Lower leg skin (tissue), 4 donors: ENCODE measurements at places on chromosomes 16 and 17. TPM values are rescaled to one million over a fixed set of nuclear protein-coding genes. Genes with fewer than 3 reads are reported as not detected.
A peak's percentile ranks its signal among the peaks of the same experiment; 100 is the strongest.

Gene COPZ2
- total RNA-seq: 13.6 TPM

Gene SHBG
- not detected for total RNA-seq

Gene GINS2
- total RNA-seq: 0.38 TPM

Gene BAIAP3
- 5.4 TPM for total RNA-seq

Gene TBC1D10B
- total RNA-seq: 33.2 TPM

Gene EFNB3
- 8.5 TPM for total RNA-seq

Gene CHST4
- not detected for total RNA-seq

Gene SEPTIN1
- 0.91 TPM for total RNA-seq

Gene GGA3
- total RNA-seq: 29.9 TPM

Gene SPATA22
- total RNA-seq: 1.6 TPM

Gene AOC2
- 2.4 TPM for total RNA-seq

Gene SPATA32
- not detected for total RNA-seq

Gene MEFV
- 0.97 TPM for total RNA-seq

Gene MYH8
- not detected for total RNA-seq

GRCh38 chr16:68275611-68276191 lies 11.4 kb downstream of the SLC7A6 start:
- no peak for DNase-seq

GRCh38 chr16:79012671-79013434 lies 587.7 kb downstream of the MAF start:
- no peak for DNase-seq

GRCh38 chr17:46915596-46915995 lies 7.4 kb upstream of the GOSR2 start:
- no peak for DNase-seq

DNA sequence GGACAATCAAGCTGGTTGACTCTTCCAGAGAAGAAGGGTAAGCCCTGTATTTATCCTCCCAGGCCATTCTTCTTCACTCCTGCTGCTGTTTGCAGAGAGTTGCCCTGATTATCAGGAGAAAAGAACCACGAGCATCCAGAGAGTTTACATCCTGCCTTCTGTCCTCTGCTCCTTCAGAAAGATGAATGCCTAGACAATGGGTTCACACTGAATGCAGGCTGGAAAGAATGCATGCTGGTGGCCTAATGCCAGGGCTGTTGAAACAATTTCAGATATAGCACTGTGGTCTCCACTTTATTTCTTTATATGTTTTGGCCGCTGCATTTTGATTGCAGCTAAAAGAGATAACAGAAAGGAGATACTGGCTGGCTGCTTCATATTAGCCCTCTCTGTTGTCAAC lies 21.2 kb upstream of the HAS3 start:
- DNase-seq: no peak

GRCh38 chr16:2288726-2289125 lies 20.8 kb upstream of the RNPS1 start:
- DNase-seq: no peak

DNA sequence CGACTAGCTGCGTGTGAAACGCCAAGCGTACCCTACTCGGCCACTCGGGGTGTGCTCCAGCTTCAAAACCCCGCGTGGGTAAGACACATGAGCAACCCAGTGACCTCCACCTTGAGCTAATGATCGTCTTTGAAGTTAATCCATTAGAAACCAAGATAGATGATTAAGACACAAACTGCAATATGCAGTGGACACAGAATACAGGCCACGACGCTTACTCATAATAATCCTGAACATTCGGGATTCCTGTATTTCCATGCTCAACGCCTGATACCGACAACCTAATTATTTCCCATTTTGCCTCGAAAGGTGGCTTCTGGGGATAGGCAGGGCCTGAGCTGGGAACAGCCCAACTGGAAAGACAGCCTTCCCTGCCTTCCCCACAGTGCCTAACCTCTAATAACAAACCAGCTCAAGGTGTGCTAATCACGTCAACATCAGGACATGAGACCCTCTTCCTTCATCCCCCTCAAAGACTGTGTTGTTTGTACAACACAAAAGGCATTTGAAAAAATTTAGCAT lies 504 bp upstream of the COPRS start:
- no peak for DNase-seq

DNA sequence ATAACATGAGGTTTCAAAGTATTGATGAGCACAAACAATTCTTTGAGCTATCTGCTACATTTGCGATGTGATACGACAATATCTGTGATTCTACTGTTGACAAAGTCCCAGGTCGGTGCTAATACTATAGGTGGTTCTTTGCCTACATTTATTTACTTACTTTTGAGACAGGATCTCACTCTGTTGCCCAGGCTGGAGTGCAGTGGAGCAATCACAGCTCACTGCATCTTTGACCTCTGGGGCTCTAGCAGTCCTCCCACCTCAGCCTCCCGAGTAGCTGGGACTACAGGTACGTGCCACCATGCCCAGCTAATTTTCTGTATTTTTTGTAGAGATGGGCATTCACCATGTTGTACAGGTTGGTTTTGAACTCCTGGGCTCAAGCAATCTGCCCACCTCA lies 343.4 kb downstream of the SHISA9 start:
- no peak for DNase-seq

DNA sequence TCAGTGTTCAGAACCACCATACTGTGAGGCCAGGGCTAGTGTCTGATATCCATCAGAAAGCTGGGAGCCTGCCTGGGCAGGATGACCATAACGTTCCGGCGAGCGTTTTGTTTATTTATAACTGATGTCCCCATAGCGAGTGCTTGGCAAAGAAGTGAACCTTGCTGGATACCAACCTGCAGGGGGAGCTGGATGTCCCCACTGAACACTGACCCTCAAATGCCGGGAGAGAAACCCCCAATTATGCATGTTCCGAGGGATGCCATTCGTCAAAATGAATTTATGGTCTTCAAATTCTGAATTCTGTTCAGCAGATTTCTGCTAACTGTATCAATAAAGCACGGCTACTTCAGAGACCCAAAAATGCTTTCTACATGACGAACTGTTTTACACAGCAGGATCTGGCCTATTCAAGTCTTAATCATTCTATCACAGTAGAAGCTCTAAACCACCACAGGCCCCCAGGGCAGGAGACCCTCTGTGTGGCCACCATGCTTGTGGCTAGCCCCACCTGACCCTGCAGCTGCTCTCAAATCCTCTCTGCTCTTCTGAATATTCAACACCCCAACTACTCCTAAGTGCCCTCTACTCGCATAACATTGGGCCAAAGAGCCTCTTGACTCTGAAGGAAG lies 15.2 kb downstream of the MED24 start:
- DNase-seq: peak; percentile 72

GRCh38 chr17:80212511-80212910 lies 7.6 kb downstream of the SGSH start:
- DNase-seq: no peak

DNA sequence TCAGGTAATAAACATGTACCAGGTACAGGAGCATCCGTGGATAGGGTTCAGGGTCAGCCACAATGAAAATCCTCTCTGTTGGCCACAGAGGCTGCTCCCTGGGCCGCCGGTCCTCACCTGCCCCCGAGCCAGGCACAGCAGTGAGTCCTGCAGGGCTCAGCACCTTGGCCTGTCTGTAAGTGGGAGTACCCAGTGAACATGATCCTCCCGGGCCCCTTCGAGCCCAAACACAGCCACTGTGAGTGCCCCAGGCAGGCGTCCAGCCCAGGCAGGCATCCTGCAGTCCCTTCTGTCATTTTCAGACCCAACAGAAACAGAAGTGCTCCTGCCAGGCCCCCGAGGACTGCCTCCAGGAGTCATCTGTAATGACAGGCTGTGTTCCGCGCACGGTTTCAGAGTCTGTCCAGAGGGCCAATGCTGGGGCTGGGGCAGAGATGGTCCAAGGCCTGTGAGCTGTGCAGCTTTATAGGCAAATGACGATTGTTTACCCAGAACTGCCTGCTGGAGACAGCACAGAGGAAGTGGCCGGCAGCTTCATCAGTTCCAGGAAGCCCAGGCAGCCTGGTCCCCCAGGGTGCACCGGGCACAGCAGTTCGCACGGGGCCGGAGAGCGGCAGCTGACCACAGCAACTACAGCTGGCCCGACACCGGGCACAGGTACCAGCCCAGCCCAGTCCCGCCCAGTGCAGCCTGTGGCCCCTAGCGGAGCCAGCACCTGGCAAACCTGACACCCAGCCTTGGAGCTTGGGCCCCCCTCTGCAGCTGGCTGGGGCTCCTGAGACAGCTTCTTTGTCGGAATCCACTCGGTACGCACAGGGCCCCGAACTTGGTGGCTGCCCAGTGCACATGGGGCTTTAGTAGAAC lies 13.2 kb downstream of the SLC7A5 start:
- no peak for DNase-seq

DNA sequence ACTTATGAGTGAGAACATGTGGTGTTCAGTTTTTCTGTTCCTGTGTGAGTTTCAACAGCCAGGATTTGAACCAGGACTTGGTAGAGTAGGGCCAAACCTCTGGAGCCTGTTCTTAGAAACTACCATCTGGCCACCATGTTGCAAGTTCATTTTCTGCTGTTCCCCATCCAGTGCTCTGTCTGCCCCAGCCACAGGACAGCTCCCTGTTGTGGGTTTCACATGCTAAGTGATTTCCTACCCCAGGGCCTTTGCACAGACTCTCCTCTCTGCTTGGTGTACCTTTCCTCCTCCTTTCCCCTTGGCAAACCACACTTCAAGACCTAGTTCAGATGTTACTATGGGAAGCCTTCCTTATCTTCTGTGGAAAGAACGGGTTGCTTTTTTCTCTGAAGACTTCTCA lies 79.5 kb downstream of the HS3ST4 start:
- no peak for DNase-seq

DNA sequence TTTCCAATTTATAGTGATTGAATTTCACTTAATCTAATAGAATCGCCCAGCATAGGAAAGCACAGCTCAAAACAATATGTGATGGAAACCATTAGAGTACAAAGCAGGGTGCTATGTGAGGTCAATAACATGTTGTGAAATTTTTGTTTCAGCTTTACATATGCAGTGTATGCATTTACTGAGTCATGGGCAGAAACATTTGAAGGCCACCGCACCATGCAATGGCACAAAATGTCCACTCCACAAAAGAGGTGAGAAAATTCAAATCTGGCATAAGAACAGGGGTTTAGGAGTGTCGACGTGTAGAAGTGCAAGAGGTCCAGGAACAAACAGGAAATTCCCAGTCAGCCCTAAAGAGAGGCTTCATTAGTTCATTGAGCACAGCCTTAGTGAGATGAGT lies 131.2 kb downstream of the ANKFN1 start:
- no peak for DNase-seq

- DNase-seq: no peak
Measured at GRCh38 chr16:67865318-67865717, 7.5 kb upstream of the EDC4 start.

- DNase-seq: no peak
Measured at GRCh38 chr17:59298521-59298920, 32.9 kb upstream of the YPEL2 start.

- DNase-seq: no peak
Measured at GRCh38 chr16:11472410-11472809, 114.3 kb downstream of the LITAF start.

- no peak for DNase-seq
Measured at GRCh38 chr17:3897731-3898130, 4.9 kb upstream of the CAMKK1 start.

GRCh38 chr17:72644492-72644891 lies 448.0 kb downstream of the SLC39A11 start:
- DNase-seq: no peak

DNA sequence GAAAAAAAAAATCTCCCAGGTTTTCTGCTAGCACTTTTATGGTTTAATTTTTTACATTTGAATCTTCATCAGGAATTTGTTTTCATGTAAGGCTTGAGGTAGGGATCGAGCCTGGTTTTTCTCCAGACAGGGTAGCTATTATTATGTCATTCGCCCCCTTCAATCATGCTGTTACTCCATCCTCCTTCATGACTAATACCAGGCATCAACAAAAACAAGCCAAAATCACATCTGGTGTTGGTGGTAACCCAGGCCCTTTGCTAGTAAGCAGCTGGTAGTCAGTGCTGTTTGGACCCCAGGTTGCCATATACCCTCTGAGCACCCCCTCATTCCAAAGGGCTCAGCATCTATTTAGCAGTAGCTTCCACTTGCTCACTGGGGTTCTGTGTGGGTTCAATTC lies 29.5 kb downstream of the DRC3 start:
- DNase-seq: no peak

GRCh38 chr16:5523829-5524228 lies 426.2 kb upstream of the EEF2KMT start:
- DNase-seq: no peak

- DNase-seq: no peak
Measured at GRCh38 chr17:78665952-78666920, 89.0 kb upstream of the DNAH17 start.

DNA sequence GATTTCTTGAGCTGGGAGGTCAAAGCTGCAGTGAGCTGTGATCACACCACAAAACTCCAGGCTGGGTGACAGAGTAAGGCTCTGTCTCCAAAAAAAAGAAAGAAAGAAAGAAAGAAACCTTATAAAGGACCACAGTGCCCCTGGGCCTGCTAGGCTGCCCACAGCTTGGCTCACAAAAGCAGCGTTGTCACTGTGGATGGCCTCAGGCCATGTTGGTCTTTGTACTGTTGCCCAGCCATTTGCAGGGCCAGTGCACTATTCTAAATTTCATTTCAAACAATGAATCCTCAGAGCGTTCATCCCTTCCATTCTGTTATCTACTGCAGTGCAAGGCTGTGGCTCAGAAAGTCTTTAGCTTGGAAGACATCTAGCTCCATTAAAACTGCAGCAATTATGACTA lies 208.4 kb downstream of the SLC39A11 start:
- no peak for DNase-seq

GRCh38 chr17:21214777-21215541 lies 998 bp upstream of the TMEM11 start:
- DNase-seq: no peak

DNA sequence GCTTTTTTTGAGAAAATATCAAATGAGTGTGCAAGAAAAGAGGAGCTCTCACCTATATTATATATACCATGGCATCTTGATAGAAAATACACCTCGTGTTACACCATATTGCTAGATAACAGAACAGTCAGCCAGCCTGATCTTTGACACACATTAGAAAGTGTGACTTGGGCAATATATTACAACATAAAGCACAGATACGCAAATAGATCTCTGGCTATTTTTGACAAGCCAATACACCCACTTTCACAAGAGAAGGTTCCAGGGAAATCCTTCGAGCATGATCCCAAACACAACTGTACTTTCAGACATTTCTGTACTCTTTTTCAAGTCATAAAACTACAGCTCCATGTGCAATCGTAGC lies 9.4 kb downstream of the GGA2 start:
- DNase-seq: no peak

GRCh38 chr17:41403404-41404023 lies 6.1 kb upstream of the KRT31 start:
- no peak for DNase-seq

GRCh38 chr17:56171186-56171959 lies 18.1 kb downstream of the ANKFN1 start:
- DNase-seq: no peak

DNA sequence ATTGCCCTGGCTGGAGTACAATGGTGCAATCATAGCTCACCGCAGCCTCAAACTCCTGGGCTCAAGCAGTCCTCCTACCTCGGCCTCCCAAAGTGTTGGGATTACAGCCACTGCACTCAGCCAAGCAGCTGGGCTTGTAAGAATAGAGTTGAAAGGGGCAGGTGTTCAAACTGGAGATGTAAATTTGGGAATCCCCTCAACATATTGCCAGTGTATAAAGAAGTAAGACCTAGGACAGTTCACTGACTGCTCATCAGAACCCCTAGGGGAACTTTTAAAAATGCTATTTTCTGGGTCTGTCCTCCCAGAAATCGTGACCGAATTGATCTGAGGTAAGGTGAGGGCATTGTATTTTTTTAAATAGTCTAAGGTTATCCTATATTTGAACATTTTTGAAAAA lies 8.9 kb upstream of the DNAJA2 start:
- DNase-seq: no peak

- DNase-seq: peak; percentile 80
Measured at GRCh38 chr16:54577651-54578128, 291.1 kb upstream of the IRX3 start.

- DNase-seq: no peak
Measured at GRCh38 chr17:1120596-1121441, 59.0 kb downstream of the ABR start.
